Tracheal epithelial cell (primary cell): ENCODE measurements at places on chromosomes 3 and 15. TPM values are rescaled to one million over a fixed set of nuclear protein-coding genes. Genes with fewer than 3 reads are reported as not detected.

The FEZF2 gene
- not detected in 2 replicates for total RNA-seq

The PODXL2 gene
- 2.1 and 5.5 TPM in 2 replicates for total RNA-seq

The MB21D2 gene
- total RNA-seq = 4.3 and 16.6 TPM in 2 replicates

The WDR93 gene
- not detected in 2 replicates for total RNA-seq

The TMCC1 gene
- 14.7 and 16.9 TPM in 2 replicates for total RNA-seq

The GOLGA8J gene
- not detected in 2 replicates for total RNA-seq

The CPNE4 gene
- 0.24 TPM in 1 of 2 replicates, not detected in the other for total RNA-seq

The DNAH1 gene
- total RNA-seq = 0.85 and 0.96 TPM in 2 replicates

The RAB5A gene
- 41.8 and 60.7 TPM in 2 replicates for total RNA-seq

The MYO5C gene
- total RNA-seq = 8.9 and 17.5 TPM in 2 replicates

The KAT2B gene
- 3.4 and 7.2 TPM in 2 replicates for total RNA-seq

The TAMM41 gene
- total RNA-seq = 3.1 and 5.1 TPM in 2 replicates

The PRR23B gene
- not detected in 2 replicates for total RNA-seq

The PLA2G4E gene
- total RNA-seq = 0.21 and 0.96 TPM in 2 replicates

The SENP5 gene
- 36.1 and 39.9 TPM in 2 replicates for total RNA-seq

The AP3B2 gene
- total RNA-seq = 1.2 TPM in 1 of 2 replicates, not detected in the other

The UNC13C gene
- 0.43 and 0.72 TPM in 2 replicates for total RNA-seq

The DUOXA2 gene
- total RNA-seq = not detected in 2 replicates

The TMEM39A gene
- 21.1 and 29.6 TPM in 2 replicates for total RNA-seq

The PLSCR2 gene
- 0.21 TPM in 1 of 2 replicates, not detected in the other for total RNA-seq

The CLDN16 gene
- 1.3 and 10.4 TPM in 2 replicates for total RNA-seq
